H1 (cell line): ENCODE measurements at places on chromosomes 12 and 14.

- DNase-seq, result no peak
Observed at GRCh38 chr12:110111476-110112334, 12.5 kb upstream of the IFT81 start.

GRCh38 chr12:129886541-129886940 is 17.3 kb downstream of the TMEM132D start:
- no peak for DNase-seq

- no peak for DNase-seq
Observed at GRCh38 chr14:71130491-71131179, 223.4 kb downstream of the PCNX1 start.

- no peak for DNase-seq
Observed at GRCh38 chr12:48336061-48336460, 14.7 kb downstream of the ZNF641 start.

GRCh38 chr12:51472984-51473383 is 48.4 kb downstream of the SLC4A8 start:
- DNase-seq, result no peak

GRCh38 chr14:76833011-76833410 is 6.8 kb downstream of the LRRC74A start:
- DNase-seq, result no peak

- DNase-seq, result no peak
Observed at GRCh38 chr14:40576880-40577478, 1029.7 kb upstream of the LRFN5 start.

DNA sequence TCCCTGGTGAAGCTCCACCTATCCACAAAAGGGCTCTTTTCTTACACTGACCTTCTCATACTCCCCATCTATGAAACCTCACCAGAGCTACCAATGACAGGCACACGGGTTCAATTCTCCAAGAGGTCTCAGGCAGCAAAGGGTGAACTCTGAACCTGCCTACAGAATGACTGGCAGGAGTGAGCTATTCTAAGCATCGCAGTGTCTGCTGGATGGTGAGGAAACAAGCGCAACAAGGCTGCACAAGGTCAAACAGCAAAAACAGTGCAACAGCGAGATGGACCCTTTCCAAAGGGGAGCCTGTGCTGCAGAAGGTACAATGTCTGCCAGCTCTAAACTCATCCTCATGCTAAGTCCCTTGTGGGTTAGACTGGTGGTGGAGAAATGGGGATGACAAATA is 22.0 kb downstream of the TMCC3 start:
- DNase-seq, result no peak

DNA sequence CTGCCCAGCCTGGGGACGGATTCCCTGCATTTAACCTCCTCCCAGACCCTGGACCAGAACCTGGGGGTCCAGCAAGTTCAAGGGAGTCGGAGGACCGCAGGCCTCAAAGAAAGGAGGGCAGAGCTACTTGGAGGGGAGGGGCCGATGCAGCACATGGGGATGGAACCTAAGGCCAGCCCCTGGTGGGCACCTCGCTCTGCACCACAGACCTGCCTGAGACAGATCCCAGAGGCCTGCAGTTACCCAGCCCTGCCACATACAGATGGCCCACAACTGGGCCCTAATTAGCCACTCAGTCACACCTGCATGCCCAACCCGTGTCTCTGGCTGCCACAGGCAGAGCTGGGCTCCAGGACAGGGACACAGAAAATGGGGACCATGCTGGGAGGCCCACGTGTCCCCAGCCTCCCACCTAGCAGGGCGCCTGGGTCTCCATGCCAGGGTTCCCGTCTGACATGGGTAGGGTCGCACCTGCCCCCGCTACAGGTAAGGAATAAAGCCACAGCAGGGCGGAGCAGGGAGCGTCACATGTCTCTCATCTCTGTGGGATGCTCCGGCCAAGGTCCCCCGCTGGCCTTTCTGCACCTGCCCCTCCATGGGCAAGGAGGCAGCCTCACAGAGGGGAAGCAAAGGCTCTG is 16.7 kb downstream of the AKT1 start:
- DNase-seq, result no peak

- DNase-seq, result no peak
Observed at GRCh38 chr12:190881-191280, 23.1 kb downstream of the SLC6A12 start.

- no peak for DNase-seq
Observed at GRCh38 chr14:68669111-68669511, 123.8 kb downstream of the ZFP36L1 start.

DNA sequence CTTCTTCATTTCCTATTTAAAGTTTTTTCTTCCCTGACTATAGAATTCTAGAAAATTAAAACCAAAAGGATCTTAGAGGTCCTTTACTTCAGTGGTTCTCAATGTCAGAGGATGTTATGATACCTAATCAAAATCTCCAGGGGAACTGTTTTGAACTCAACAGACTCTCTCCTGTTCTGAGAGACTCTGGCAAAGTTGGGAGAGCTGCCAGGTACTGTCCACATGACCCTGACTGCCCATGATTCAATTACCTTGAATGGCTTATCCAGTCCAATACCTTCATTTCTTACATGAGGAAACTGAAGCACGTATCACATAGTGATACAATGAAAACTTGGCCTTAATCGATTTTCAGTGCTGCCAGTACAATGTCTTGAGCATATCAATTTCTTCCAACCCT is 16.6 kb downstream of the ALKBH1 start:
- DNase-seq, result no peak

DNA sequence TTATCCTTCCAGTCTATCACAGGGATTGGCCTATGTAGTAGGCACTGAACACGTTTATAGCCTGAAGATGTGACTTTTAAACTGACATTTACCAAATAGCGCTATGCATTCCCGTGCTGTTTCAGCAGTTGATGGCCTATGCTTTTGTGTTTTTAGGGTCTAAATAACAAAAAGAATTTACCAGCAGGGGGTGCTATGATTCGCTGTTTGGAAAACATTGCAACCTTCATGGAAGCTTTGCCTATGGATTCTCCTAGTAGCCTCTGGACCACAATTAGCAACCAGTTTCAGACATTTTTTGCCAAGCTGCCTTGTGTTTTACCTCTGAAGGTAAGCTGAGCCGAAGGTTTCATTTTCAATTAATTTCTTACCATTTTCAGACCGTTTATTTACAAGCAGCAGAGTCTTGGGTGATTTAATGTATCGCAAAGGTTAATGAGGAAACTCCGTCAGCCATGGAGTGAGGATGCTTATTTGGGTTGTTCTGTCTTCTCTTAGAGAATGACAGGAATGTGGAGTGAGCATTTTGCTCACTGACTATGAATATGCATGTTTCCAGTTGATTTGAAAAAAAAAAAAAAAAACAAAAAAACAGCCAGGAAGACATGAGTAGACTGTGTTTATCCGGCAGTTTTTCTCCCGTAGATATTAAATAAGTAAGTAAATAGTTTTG is 133.1 kb downstream of the PRIMA1 start:
- DNase-seq, result no peak

DNA sequence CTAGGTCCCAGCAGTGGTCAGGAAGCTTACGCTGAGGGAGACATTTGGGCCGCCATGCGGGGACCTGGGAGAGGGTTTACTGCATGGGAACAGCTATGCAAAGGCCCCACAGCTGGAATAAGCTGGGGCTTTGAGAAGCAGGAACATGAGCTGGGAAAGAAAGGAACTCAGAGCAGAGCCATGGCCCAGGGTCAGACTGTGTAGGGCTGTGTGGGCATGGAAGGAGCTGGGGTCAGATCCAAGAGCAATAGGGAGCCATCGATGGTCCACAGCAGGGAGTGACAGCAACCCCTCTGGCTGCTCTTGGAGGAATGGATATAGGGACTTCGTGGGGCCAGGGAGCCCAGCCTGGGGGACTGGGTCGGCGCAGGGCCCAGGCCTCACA is 151.6 kb downstream of the ADGRD1 start:
- no peak for DNase-seq

DNA sequence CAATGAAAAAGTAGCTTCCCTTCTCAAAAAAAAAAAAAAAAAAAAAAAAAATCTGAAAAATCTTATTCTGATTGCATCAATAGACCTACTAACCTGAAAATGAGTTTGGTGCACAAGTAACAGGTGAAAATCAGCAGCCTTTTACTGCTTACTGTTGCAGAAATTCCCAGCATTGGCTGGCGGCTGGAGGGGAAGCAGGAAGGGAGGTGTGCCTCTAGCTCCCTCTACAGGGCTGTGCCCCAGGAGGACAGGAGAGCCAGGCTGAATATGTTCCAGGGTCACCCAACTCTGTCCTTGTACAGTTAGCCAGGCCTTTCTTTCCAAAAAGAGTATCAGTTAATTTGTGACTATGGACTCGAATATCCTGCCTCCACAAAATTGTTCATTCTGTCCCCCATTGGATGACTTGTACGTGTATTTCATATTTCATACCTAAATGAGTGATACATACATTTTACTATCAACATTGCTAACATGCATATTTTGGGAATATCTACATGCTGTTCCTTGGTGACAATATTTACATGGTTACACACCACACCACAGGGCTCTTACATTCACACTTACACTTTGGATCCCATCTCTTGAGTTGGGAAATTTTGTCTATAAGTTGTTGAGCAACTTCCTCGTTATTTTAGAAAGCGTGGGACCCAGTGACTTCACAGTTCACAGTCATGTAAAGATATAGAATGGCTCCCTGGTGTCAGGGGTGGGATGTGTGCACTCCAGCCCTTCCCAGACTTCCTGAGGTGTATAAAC is 124.8 kb downstream of the SAMD4A start:
- DNase-seq, result peak; percentile 53

DNA sequence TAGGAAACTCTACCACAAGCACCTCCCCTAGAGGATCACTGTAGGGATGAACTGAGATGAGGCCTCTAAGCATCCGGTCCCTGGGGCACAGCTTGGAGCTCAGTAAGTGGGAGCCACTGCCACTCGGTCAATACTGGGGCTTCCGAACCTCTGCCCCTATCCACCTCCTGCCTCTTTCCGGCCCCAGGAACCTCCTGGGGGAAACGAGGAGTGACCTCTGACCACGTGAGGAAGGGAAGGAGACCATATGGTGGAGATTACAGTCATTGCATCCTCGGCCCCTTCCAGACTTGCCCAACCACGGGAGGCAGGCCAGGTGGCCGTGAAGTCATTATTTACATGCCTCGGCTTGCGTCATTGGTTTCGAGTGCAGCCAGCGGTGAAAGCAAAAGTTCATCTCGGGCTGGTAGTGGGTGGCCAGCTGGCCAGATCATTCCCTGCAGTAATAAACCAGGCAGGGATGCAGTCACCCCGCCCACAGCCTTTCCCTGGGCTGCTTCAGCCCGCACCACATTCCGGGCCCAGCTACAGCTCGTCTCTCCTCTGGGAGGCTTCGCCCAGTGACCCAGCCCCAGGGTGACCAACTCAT is 65.4 kb downstream of the C14orf132 start:
- DNase-seq, result no peak

DNA sequence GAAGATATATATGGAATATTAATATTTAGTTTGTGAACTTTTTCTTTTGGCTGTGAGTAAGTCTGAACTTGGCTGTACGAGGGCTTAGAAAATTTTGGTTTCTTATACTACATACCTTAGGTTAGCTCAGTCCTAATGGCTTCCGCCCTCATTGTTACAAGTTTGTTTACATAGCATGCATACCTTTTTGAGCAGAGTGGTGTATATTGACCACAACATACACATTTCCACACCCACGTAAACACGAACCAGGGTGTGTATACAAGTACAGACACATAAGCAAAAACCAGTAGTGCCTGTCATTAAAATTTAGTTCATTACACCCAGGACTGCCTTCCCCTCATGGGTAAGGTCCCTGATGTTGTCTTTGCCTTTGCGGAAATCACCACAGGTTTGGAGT is 230.2 kb upstream of the RGS6 start:
- DNase-seq, result no peak

DNA sequence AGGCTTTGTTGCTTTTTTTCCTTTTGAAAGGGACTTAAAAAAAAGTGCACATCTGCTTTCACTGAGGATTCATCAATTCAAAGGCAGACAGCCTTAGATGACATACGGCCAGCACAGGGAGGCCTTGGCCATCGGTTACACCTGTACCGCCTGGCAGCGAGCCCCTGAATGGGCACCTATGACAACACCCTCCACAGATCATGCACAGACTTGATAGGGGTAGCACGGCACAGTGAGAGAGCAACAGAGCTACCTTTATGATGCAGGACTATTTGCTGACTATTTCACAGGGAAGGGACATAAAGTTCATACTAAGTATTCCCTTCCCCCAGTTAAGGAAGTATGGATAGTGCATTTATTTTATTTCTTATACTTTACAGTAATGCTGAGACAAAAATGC is 137.9 kb upstream of the ARID2 start:
- no peak for DNase-seq

GRCh38 chr14:37587881-37588666 is 7.0 kb downstream of the FOXA1 start:
- DNase-seq, result peak; percentile 82

- DNase-seq, result no peak
Observed at GRCh38 chr14:104930526-104931303, 6.0 kb downstream of the PLD4 start.

GRCh38 chr14:68182492-68182891 is 362.9 kb downstream of the RAD51B start:
- no peak for DNase-seq

DNA sequence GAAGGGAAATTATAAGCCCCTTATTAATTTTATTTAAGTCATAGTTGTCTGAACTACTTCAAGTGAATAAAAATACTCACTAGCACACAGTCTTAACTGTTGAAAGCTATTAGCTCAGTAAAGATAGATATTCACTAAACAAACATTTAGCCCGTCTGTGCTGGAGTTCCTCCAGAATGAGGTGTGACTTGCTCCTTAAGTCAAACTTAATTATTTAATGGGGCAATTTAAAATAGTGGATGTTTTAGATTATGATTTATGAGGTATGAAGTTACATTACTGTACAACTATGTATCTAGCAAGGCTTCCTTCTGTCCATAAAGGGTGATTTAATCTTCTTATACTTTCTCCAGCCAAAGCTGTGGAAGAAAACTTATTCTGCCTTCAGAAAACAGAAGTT is 414.0 kb upstream of the FLRT2 start:
- no peak for DNase-seq

DNA sequence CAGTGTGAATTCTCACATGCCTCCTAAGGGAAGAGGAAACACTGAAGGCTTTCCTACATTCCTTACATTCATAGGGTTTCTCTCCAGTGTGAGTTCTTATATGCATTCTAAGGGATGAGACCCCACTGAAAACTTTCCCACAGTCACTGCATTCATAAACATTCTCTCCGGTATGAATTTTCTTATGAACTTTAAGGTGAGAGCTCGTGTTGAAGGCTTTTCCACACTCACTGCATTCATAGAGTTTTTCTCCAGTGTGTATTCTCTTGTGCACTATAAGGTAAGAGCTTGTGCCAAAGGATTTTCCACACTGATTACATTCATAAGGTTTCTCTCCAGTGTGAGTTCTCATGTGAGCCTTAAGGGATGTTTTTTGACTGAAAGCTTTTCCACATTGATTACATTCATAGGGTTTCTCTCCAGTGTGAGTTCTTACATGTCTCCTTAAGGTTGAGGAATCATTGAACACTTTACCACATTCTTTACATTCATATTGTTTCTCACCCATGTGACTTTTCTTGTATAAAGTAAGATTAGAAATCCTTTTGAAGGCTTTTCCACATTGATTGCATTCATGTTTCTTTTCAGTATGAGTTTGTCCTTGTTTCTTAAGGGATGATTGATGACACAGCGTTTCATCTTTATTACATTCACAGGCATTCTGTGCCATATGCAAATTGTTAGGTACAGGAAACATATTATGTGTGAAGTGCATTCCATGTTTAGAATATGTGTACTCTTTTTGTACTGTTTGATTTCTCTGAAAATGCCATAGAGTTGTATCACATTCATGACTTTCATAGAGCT is 9.5 kb downstream of the ZNF891 start:
- DNase-seq, result no peak

GRCh38 chr14:22282417-22282816 is 306.6 kb downstream of the DAD1 start:
- no peak for DNase-seq
